ENCODE measurements at places on chromosomes 4 and X.

- no peak for DNase-seq
Measured at GRCh38 chrX:127030016-127030748, 210.7 kb downstream of the PRR32 start.

DNA sequence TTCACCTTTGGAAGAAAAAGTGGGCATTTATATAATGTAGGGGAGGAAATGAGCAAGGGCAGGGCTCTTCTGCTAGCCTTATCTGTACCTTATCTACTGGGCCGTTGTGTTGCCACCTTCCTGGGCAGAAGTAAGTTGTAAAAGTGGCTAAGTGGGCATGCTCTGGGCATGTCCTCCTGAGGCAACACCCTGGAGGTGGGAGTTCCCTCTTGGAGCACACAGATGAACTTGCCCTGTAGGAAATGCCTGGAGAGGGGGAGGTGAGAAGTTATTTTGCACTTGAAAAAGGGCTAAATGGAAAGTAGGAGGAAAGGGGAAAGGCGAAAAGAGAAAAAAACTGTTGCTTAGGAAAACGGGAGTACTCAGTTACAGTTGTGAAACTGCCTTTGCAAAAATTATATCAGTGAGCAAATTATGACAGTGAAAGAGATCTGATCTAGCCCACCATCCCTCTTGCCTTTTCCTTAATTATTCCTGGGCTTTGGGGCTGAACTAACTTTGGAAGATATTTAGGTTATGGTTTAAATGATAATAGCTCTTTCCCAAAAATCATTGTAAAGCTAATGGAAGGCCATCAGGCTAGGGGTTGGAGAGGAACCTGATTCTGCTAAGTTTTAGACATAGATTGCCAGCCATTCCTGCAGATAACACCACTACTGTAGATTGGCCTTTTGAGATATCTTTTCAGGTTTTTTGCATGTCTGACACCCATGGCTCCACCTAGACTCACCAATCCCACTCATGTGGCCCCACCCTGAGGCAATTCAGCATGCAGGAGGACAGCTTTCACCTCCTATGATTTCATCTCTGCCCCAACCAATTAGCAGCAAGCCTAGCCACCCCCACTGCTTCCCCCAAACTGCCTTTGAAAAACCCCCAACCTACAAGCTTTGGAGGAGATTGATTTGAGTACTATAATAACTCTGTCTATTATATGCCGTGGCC lies 20.5 kb upstream of the ZNF81 start:
- no peak for DNase-seq

GRCh38 chr4:119002476-119002875 lies 113.8 kb downstream of the SYNPO2 start:
- no peak for DNase-seq

GRCh38 chrX:53312946-53313727 lies 31.8 kb upstream of the IQSEC2 start:
- no peak for DNase-seq

DNA sequence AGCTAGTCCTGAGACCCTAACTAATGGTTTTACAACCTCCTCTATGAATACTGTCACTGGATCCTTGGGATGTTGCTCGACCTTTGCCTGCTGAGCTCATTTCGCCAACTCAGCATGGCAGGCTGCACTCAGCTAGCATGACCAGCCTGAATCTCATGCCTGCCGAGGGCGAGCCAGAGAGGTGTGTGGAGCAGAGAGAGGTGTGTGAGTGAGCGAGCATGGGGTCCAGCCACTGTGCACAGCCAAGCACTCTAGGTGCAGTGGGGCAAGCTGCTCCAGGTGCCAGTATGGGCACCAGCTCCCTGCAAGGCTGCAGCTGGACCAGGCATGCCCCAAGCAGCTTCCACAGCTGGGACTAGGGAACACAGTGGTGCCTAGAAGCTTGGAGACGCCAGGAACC lies 410.9 kb downstream of the PCDH10 start:
- DNase-seq: no peak

DNA sequence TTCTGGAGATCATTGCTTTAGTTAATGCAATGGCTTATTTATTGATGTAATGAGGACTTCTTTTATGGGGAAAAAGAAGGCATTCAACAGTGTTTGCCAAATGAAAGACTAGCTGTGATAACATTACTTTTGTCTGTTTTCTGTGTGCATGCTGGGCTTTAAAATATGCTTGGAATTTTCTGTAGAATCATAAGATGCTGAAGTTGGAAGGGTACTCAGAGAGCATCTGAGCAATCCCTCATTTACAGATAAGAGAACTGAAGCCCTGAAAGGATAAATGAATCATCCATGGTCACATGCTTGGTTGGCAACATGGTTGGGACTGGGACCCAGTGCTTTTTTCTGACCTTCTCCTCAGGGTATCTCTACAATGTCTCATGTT lies 31.4 kb upstream of the PITX2 start:
- no peak for DNase-seq

- DNase-seq: no peak
Measured at GRCh38 chr4:15233264-15233597, 194.6 kb upstream of the C1QTNF7 start.

DNA sequence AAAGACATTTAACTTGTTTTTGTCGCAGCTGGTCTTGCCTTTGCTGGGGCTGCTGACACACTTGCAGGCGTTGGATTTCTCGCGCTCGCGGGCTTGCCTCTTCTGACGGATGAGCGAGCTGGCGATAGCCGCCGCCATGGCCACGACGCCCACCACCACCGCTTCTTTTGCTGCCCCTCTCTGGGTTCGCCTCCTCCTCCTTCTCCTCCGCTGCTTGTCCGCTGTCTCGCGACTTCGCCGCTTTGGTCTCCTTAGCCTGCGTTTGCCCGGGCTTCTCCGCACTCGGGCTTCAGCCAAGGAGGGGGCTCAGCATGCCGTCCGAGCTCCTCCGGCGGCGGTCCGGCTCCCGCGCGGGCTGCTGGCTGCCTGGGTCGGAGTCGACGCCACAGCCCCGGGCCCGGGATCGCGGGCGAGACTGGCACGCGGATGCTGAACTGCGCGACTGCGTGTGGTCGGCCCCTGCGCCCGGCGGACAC lies 613 bp downstream of the FGF13 start:
- no peak for DNase-seq

DNA sequence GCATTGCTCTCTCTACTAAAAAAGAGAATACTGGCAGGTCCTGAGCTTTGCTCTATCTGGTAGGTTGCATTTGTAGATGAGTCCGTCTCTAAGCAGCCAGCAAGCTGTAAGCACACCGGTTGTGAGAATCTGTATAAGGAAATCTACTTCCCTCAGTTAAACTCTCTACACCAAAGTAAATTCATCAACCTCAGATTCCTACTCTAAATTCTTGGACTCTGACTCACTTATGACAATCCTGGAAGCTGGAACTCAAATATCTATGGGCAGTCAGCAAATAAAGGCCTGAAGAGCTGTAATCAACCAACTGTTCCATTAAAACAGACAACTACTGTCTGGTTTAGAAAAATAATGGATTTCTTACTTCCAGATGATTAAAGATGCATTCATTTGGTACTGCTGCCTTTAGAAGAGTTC lies 37.9 kb downstream of the FAT1 start:
- DNase-seq: no peak

GRCh38 chrX:153933748-153934147 lies 1.1 kb downstream of the NAA10 start:
- no peak for DNase-seq

- no peak for DNase-seq
Measured at GRCh38 chrX:42098900-42099299, 175.5 kb upstream of the CASK start.

- DNase-seq: no peak
Measured at GRCh38 chr4:105715692-105716278, 7.2 kb downstream of the GSTCD start.

GRCh38 chr4:154427149-154427548 lies 64.5 kb downstream of the DCHS2 start:
- no peak for DNase-seq

DNA sequence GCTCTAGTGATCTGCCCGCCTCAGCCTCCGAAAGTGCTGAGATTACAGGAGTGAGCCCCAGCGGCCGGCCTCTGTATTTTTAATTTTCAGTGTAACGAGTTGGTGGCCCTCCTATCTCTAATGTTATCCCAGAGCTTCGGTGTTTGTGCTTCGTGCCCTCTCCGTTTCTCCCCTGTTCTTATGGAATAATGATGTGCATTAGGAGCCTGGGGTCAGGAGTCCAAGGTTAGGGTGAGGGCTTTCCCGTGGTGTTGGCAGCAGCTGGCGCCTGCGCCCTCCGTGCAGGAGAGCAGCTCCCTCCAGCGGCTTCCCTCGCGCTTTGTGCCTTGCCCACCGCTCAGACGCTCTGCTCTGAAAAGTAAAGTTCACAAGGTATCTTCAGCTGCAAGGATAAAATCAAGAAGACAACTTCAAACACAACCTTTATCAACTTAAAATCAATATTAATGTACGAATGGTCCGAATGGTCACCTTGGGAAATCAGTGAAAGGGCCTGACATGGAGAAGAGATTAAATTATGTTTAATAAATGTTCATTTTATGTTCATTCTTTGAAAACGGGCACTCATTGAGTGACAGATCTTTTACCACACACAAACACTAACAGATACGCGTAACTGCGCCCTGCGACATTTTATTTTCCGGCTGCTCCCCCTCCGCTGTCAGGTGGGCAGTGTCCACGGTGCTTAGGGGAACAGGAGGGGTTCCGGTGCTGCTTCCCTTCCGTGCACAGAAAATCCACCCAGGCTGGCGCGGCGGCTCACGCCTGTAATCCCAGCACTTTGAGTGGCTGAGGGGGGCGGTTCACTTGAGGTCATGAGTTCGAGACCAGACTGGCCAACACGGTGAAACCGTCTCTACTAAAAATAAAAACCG lies 62.4 kb downstream of the TRAPPC11 start:
- peak; percentile 57 for DNase-seq

GRCh38 chrX:12986164-12986779 lies 11.4 kb downstream of the TMSB4X start:
- no peak for DNase-seq
